Activated T-helper 17 cell treated with anti-CD3 and anti-CD28 coated beads, Interleukin-2, amount 50 U/mL, for 72 hours (primary cell): ENCODE measurements at places on chromosomes 1 and 21.
A peak's percentile ranks its signal among the peaks of the same experiment; 100 is the strongest.

- no peak for ATAC-seq
These were observed 40.3 kb upstream of the RUNX3 start for GRCh38 chr1:24970399-24970753.

DNA sequence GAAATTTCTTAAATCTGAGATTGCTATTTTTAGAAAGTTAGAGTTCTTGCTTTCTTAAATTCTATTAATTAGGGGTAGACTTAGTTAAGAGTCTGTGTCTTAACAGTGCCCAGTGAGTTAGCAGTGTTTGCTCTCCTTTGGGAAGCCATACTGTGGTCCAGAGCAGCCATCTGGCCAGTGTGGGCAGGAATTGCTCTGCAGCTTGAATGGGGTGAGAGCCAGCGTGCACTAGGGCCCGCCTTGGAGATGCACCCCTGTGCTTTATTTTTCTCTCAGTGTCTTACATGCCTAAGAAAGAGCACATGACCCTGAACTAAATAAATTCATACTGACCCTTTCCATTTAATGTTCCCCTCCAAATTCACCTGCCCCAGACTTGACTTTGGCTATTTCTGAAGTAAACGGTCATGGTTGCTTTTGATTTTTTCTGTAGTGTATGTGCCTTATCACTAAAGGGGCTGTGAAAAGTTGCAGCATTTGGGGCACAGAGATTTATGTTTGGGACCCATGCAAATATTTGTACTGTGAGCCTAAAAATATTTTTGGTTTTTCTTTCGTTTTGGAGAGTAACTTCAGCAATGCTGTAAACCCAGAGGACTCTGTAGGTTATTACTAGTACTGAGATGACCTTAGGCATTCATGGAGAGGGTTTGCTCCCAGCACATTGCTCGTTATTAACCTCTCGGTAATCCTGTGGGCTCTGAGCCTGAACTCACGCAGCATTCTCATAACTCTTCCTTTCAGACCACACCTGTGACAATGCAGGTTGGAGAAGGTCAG lies 21.3 kb upstream of the KCNQ4 start:
- no peak for ATAC-seq

GRCh38 chr1:231315887-231316286 lies 21.8 kb downstream of the EXOC8 start:
- ATAC-seq: peak; percentile 86

GRCh38 chr1:170931650-170932049 lies 3.7 kb upstream of the MROH9 start:
- ATAC-seq: no peak

DNA sequence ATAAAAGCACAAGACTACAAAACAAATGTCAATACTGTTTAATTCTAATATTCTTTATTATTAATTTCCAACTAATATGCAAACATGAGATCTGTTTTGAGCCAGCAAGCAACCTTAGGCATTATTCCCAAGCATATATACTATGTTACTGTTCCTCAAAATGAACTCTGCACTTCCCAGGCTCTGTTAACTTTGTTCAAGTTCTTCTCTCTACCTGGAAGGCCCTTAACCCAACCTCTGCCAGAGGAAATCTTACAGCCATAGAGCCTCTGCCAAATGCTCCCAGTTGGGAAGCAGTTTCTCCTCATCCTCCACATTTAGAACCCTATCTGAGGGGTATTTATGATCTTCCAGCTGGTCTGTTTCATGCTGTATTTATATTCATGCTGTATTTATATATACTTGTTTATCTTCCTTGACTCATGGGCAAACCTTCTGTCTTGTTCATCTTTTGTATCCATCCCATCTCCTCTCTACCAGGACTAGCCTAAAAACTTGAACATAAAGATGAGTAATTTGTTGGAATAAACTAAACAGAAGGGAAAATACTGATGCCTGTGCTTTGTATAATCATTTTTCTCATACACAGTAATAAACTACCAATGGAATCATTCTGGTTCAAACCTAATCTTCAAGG lies 5.3 kb downstream of the IVNS1ABP start:
- ATAC-seq: no peak
